ENCODE measurements at places on chromosomes 5 and 9.

DNA sequence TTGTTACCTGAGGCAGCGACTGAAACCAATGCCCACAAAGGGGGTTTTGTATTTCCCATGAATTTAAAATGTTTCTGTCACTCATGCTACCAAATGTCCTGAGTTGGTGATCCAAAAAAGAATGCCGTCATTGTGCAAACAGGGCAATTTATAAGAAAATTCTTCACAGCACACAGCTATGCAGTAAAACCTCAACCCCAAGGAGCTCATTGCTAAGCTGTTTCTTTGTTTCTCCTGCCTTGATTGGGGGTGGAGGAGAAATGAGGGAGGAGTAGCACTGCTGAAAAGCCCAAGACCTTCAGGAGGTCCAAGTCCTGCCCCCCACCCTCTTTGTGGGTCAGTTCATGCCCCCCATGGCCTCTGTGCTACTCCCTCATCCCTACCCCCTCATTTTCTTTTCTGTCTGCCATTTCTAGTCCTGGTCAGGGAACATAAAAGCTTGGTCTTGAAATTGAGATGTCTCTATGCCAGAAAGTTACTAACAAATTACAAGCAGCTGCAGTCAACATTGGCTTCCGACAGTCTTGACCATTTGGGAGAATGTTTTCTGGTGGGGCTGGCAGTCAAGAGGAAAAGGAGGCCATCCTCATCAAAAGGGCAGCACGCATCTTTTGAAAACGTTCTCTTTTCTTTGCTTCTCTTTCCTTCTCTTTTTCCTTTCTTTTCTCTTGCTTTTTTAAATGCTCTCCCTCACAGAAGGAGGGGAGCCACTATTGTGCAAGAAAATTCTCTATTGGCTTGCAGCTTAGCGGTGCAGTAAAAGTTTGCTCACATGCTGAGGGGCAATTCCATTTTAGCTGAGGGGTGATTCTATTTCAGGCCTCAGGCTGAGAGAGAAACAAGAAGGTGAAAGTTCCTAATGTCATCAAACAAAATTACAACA lies 133.3 kb downstream of the GCNT1 start:
- DNase-seq: no peak

GRCh38 chr9:11735391-11735790 lies 957.8 kb upstream of the TYRP1 start:
- DNase-seq: no peak

- no peak for DNase-seq
These were observed 58.1 kb downstream of the LRSAM1 start for GRCh38 chr9:127509261-127509954.

- DNase-seq: no peak
These were observed 28.8 kb downstream of the FAM163B start for GRCh38 chr9:133580419-133580738.

DNA sequence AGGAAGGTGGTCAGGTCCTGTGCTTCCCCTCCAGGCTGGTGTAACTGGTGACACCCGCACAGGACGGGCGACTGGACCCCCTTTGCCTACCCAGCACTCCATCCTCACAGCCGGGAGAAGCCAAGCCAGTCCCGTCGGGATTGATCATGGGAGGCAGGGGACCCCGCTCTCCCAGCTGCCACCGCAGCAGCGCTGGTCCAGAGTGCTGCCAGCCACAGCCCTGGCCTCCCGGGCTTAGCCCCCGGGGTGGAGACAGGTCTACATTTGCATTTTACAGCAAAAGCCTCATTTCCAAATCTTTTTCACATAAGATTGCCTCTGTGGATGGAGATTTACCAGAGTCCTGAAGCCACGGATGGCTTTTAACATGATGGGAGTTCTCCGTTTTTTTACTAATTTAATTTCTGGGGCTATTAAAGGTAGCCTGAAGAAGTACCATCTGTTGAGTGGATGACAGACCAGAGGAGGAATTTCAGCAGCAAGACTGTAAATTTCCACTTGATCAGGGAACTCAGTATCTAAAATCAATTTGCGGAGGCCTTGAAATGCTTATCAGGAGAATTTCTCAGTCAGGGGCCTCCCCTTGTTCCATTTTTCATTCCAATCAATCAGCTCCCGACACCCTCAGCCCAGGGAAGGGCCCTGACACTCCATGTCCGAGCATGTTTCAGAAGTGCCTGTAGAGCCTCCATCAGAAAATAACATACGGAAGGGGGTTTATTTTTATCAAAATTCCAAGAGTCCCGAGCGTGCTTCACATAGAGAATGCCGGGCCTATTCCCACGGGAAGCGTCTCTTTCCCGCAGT lies 80.6 kb downstream of the OLFM1 start:
- no peak for DNase-seq

DNA sequence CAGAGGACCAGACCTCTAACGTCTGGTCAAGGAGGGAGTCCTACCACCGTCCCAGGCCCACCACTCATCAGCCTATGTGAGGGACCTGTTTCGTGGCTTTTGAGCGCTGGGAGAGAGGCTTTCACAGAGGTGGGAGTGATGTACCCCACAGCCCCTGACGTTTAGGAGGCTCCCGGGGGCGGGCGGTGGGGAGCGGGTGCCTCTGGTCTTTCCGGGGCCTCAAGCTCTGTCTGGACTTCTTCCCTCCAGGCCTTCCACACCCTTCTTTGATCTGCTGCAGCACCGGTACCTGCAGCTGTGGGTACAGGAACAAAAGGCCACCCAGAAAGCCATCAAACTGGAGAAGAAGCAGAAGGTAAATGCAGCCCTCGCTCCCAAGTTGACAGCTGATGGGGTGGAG lies 45.1 kb upstream of the BARHL1 start:
- DNase-seq: no peak

DNA sequence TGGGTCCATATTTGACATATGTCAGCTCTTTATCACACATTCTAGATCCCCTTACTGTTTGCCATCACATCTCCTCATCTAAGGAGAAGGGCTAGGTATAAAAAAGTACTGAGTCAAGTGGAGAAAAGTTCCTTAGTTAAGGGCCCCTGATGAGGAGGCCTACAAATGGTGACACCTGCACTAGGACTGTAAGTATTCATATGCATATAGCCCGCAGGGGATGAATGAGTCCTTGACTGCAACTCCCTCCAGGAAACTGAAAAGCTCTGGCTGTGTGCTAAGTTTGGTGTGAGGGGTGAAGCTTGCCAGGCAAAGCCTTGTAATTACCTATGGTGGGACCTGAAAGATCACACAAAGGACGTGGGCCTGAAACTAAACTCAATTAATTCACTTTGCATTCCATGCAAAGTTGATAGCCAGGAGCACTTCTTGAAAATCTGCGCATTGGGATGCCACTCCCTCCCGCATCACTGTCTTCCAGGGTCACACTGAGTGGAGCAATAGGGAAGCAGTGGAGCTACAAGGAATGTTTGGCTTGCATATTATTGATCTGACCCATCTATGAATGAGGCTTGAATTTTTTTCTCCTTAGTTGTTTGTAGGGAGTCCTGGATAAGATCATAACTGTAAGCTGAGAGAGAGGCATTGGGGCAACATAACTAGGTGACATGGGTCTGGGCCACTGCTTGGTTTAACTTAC lies 11.9 kb upstream of the EQTN start:
- no peak for DNase-seq

DNA sequence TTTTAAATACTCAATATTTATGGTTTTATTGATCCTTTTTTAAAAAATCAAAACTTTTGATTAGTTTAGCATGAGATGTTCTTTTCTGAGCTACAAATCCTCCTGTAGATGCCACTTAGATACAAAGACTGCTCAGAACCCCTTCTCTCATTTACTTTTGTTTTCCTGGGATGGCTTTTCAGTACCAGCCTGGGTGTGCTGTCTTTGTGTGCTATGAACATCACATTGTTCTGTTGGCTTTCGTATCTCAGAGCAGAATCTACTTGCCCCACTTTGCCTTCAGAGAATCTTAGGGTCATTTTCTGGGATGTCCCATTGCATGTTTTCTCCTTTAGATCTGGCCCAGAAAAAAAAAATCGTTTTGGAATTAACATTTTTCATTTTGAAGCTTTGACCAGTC lies 85.9 kb downstream of the RASGRF2 start:
- no peak for DNase-seq

- DNase-seq: no peak
These were observed 46.0 kb downstream of the AHRR start for GRCh38 chr5:367358-368130.

- no peak for DNase-seq
These were observed 206.5 kb downstream of the ARL15 start for GRCh38 chr5:54103871-54104270.

- no peak for DNase-seq
These were observed 131.7 kb downstream of the ADGRV1 start for GRCh38 chr5:90690307-90690706.

DNA sequence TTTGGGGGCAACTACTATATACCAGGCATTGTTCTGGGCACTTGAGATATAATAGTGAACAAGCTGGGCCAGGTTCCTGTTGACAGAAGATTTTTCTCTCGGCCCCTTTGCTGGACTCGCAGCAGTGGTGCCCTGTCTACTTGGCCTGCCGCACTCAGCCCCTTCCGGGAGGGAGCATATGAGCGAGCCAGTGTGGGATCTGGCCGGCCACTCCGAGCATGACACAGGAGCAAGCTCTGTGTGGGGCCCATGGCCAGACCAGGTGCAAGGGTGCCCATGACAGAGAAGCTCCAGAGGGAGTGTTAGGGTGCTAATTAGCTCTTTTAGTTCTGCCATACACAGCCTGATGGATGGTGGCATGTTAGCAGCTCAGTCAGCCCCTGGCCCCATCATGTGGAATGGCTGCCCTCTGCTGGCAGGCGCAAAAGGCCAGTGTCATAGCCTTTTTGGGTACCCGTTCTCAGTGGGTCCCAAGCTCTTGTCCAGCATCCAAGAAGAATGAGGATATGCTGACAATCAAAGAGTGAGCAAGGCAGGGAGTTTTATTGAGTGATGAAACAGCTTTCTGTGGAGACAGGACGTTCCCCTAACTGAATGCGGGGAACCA lies 9.3 kb upstream of the KIF4B start:
- peak; percentile 29 for DNase-seq

GRCh38 chr9:16626577-16627130 lies 243.8 kb downstream of the BNC2 start:
- DNase-seq: no peak

DNA sequence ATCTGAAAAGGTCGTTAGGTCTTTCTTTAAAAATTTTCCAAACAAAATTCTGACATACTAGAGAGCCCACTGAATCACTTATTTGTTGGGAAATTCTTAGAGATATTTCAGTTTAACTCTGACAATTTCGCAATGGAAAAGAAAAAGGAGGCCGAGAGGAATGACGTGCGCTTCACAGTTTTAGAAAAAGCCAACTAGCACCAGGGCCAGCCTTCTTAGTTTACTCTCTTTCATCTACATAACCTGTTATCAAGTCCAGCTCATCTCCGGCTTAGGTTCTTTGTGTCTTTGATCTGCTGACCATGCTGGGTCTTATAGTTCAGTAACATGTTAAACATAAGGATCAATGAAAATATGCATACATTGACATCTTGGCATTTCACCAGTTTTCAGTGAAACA lies 201.7 kb upstream of the TAS2R1 start:
- DNase-seq: no peak

GRCh38 chr9:19490269-19490668 lies 81.5 kb downstream of the ACER2 start:
- no peak for DNase-seq

- DNase-seq: no peak
These were observed 31.4 kb upstream of the ERGIC1 start for GRCh38 chr5:172802567-172803176.

DNA sequence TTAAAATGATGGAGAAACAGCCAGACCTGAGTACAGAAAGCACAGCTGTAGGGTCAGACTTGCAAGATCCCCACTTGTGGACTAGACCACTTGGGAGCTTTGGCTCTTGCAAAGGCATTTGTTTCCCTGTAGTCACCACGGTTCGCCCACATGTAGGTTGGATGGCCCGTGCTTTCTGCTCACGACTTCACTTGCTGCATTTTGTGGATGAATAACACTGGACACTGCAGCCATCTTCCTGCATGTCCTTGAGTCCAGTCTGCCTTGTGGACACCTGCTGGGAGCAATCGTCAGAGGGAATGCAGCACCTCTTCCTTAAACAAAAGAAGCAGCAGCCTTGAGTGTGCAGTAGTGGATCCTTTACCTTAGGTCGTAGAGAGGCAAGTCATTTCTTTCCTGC lies 372.9 kb upstream of the IRX2 start:
- no peak for DNase-seq
